ENCODE measurements at places on chromosomes 1 and 21.

DNA sequence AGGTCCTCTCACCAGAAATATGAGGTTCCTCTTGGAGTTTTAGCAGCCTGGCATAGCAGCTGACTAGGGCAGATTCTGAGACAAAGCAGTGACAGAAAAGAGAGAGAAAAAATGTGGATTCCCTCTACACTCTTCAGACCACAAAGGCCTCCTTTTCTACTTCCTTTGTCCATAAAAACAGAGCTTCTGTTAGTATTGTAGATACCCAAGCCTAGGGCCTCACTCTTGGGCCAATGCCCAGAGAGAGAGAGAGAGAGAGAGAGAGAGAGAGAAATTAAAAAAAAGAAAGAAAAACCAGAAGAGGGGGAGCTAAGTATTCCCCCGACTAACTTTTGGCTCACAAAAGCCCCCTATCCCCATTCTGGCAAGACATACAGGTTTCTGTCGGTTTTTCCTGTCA is 2.4 kb upstream of the ZRANB2 start:
- DNase-seq = no peak

- no peak for DNase-seq
Observed at GRCh38 chr1:207020709-207021107, 11.8 kb downstream of the C1orf116 start.

DNA sequence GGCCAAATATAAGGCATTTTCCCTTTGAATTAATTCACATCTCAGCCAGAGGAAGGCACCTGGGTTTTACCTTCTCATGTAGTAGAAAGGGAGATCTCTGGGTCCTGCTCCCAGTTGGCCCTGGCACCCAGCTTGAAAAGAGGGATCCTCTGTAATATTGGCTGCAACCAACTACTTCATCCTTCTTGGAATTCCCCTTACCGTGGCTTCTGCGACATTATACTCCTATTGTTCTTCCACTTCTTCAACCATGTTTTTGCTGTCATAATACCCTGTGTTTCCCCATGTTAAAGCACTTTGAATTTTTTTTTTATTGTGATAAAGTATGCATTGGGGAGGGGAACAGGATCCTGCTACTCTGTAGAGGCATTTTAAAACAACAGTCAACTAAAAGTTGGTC is 26.8 kb downstream of the RNF220 start:
- no peak for DNase-seq

DNA sequence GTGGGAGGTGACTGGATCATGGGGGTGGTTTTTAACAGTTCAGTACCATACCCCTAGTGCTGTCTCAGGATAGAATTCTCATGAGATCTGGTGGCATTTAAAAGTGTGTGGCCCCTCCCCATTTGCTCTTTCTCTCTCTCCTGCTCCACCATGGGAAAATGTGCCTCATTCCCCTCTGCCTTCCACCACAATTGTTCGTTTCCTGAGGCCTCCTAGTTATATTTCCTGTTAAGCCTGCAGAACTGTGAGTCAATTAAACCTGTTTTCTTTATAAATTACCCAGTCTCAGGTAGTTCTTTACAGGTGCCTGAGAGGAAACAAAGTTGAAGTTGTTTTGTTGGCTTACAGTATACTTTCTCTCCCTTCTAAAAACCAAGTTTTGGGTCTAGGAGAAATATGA is 23.1 kb upstream of the SLC22A15 start:
- DNase-seq = no peak

DNA sequence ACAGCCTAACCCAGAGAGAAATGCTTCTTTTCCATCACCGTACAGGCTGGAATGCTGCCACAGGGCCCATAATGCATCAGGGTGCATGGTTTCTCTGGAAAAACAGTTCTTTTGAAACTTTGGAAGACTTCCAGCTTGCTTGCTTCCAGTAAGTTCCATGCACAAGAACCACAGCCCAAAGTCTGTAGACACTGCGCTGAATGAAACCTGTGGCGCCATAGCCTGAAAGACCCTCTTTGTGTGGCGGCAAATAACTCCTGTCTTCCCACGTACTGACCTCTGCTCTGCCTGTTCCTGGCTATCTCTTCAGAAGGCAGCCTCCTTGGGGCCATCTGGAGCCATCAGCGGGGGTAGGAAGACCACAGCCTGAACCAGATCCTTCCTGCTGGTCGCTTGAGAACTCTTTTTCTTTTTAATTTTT is 15.1 kb downstream of the MIIP start:
- no peak for DNase-seq

DNA sequence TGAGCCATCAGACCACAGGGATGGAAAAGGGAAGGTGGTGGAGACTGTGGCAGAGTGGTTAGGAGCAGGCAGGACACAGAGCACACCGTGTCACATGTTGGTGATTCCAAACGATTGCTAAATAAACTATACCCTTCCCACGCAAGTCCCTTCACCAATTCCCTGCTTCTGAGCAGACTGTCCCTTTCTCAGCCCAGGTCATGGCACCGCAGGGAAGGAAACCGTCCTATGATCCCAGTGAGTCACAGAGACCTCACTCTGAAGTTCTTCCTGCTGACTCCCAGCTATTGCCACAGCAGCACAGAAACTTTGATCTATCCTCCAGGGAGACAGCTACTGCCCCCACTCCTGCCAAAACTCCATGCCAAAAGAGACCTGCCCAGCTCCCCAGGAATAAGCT is 19.2 kb downstream of the RIMS3 start:
- no peak for DNase-seq

GRCh38 chr1:156124557-156125483 is 10.3 kb downstream of the LMNA start:
- no peak for DNase-seq

DNA sequence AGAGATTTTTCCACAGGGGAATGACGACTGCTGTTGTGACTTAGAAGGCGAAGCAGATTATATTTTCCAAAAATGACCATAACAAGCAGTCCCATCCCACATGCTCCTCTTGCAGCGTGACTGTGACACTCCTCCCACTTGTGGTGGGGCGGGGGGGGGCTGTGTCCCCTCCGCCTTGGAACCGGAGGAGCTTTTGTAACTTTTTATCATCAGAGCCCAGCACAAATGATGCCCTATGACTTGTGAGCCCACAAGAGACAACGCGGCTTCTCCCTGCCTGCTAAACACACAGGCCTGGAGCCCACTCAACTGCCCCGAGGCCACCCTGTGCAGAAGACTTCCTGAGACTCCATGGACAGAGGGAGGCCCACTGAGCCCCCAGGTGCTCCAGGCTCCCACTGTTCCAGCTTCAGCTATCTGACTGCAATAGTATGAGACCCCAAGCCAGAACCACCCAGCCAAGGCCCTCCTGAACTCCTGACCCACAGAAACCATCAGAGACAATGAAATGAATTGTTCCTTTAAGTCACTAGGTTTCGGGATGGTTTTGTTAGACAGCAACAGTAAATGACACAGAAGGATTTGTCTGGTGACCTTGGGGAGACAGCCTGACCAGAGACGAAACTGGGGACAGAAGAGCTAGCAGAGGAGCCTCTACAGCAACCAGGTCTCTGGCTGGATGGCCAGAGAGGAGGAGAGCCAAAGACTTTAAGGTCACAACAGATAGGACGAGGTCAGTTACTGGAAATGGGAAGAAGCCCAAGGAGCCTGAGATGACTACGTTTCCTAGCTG is 58.8 kb downstream of the CAPZB start:
- DNase-seq = no peak

- DNase-seq = no peak
Observed at GRCh38 chr1:23168079-23168444, 594 bp downstream of the LUZP1 start.

DNA sequence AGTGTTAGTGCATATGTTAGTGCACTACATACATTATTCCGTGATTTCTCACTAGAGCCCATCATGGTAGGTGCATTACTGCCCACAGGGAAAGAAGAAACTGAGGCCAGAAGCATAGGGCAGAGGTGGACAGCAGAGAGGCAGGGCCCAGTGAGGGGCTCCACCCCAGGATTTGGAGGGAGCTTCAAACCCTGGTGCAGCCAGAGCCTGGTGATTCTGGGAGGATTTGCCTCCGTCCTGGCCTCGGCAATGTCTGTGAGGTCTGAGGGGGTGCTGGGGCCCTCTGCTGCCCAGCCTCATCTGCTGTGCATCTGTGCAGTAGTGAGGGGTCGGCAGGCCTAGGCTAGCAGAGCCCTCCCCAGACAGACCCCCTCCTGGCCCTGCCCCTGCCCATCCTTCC is 22.8 kb downstream of the PPFIA4 start:
- no peak for DNase-seq

DNA sequence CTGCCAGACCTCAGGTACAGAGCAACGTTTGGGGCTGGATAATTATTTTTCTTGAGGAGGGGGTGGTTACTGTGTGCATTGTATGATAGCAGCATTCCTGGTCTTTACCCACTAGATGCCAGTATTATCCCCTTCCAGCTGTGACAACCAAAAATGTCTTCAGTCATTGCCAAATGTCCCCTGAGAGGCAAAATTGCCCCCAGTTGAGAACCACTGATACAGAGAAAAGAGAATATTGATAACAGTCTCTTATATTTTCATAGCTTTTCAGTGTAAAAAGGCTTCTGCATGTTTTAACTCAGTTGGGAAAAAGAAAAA is 51.8 kb upstream of the SYT14 start:
- no peak for DNase-seq

- no peak for DNase-seq
Observed at GRCh38 chr1:230771773-230772354, 24.7 kb downstream of the CAPN9 start.
